Fibroblast of the aortic adventitia (primary cell): ENCODE measurements at places on chromosomes 11 and 22. TPM values are rescaled to one million over a fixed set of nuclear protein-coding genes. Genes with fewer than 3 reads are reported as not detected.

DNA sequence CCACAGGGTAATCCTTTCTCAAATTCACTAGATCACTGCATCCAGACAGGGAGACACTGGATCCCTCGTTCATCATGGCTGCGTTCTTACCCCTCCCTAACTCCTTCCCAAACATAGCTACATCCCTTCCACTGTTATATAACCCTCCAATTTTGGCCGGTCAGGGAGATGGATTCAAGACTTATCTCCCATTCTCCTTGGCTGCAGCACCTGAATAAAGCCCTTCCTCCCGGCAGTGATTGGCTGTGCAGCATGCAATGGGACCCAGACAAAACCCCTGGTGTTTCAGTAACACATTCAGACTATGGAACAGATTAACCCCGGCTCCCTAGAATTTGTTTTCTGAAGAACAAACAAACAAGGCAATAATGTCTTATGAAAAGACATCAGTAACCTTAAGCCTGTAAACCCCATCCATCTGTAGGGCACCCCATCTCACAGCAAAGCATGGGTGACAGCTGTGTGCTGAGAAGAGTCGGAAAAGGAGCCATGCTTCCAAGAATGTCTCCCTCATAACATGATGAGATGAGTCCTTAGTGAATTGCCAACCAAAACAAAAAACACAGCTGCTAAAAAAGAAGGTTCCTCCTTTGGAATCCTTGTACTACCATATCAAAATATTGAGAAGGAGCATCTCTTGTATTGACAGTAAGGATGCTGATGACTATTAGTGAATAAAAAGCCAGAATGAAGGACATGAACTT is 5.0 kb downstream of the MIF start:
- no peak for DNase-seq

- DNase-seq: peak; percentile 52
Observed at GRCh38 chr11:27926981-27927481, 180.9 kb downstream of the KIF18A start.

- no peak for DNase-seq
Observed at GRCh38 chr22:29203488-29204454, 1.9 kb upstream of the EMID1 start.

DNA sequence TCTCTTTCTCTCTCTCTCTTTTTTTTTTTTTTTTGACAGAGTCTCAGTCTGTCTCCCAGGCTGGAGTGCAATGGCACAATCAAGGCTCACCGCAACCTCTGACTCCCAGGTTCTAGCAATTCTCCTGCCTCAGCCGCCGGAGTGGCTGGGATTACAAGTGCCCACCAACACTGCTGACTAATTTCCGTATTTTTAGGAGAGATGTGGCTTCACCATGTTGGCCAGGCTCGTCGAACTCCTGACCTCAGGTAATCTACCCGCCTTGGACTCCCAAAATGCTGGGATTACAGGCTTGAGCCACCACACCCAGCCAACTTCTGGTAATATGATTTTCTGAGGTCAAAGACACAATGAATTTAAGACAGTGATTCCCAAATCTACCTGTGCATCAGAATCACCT is 659.8 kb upstream of the CCDC90B start:
- no peak for DNase-seq

GRCh38 chr22:42313804-42314581 is 43.5 kb upstream of the TCF20 start:
- DNase-seq: no peak

DNA sequence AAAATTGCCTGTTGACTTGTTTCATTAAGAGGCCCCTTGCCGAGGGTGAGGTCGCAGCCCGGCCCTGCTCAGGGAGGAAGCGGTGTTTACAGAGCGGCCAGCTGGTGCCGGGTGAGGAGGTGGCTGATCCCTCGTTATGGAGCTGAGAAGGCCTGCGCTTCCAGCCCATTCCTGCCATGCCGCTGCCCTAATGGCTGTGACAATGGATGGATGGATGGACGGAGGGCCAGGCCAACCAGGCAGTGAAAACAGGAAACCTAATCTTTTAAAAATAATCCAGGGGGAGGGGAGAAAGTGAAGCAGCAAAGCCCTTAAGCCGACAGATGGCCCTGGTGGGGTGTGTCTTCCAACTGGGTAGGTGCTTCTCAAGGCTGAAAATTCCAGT is 38.5 kb downstream of the BCR start:
- no peak for DNase-seq

DNA sequence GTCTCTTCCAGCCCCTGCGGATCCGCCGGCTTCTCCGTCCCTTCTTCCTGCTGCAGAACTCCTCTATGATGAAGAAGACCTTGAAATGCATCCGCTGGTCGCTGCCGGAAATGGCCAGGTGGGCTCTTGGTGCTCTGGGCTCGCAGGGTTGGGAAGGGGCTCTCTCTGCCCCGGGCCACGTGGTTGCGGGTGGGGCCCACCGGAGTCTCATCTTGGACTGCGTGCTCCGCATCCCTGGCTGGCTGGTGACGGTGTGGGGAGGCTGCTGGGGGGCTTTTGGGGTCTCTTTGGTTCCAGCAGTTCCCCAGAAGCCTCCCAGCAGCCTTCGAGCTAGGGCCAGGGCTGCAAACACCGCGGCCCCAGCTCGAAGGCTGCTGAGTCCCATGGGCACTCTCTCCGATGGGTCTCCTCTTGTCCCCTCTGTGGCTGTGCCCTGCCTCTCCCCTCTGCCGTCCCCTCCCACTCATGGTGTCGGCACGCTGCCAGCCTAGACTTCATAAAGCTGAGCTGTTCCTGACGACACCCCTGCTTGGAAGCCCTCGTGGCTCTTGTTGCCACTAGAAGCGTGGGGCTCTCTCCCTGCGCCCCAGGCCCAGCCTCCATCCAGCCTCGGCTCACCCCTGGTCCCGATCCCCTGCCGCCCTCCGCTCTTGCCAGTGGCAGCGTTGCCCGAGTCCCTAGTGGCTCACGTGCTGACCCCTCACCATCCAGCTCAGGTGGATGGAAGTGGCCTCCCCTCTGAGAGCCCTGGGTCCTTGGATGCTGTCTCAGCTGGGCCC is 14.3 kb downstream of the TPCN2 start:
- no peak for DNase-seq

GRCh38 chr11:120125024-120125423 is 12.9 kb downstream of the TRIM29 start:
- DNase-seq: no peak

DNA sequence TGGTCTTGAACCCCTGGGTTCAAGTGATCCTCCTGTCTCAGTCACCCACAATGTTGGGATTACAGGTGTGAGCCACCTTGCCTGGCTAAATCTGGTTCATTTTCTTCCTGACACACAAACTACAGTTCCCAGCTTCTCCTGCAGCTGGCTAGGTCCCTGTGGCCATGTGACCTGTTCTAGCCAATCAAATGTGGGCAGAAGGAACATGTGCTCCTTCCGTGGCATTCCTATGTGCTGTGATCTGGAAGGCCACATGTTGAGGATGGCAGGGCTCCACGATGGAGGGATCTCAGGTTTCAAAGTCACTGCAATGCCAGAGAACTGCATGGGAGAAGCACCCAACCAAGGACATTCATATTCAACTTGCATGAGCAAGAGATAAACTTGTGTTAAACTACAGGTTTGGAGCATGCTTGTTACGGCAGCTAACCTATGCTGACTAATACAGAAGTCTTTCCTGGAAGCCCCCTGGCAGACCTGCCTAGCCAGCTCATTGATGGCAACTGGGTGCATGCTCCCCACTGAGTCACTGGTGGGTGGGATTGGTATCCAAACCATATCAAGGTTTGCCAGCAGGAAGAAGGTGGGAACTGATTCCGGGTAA is 86.0 kb downstream of the RPS6KA4 start:
- DNase-seq: peak; percentile 16

Gene MMP1
- total RNA-seq: 13.2 and 3,834 TPM in 2 replicates

Gene ANKK1
- total RNA-seq: not detected in 2 replicates

Gene ADM
- total RNA-seq: 103 and 348 TPM in 2 replicates

Gene MYO18B
- 0.08 TPM in 1 of 2 replicates, not detected in the other for total RNA-seq

Gene KCNJ1
- total RNA-seq: 0.25 TPM in 1 of 2 replicates, not detected in the other

Gene GSTT2B
- 4.9 and 9.0 TPM in 2 replicates for total RNA-seq

Gene FIBIN
- total RNA-seq: 15.5 and 22.6 TPM in 2 replicates

Gene EPS8L2
- total RNA-seq: 47.9 and 49.2 TPM in 2 replicates

Gene RFPL2
- total RNA-seq: not detected in 2 replicates
